ENCODE measurements at places on chromosomes 11 and 22. TPM values are rescaled to one million over a fixed set of nuclear protein-coding genes. Genes with fewer than 3 reads are reported as not detected.

The RIMBP3C gene
- total RNA-seq: not detected

- no peak for DNase-seq
- no peaks in the 10 kb centered on the region for H3K36me3 ChIP-seq
- H3K4me3 ChIP-seq: no peak overlapping the region
- no peak overlapping the region for H3K27ac ChIP-seq
- H3K4me1 ChIP-seq: no peaks in the 10 kb centered on the region
Observed at GRCh38 chr11:43866520-43866919, 14.1 kb upstream of the ALKBH3 start.

- H3K27ac ChIP-seq: no peak overlapping the region
- H3K27me3 ChIP-seq: no peaks in the 10 kb centered on the region
- no peaks in the 10 kb centered on the region for H3K4me1 ChIP-seq
- no peak for DNase-seq
Observed at GRCh38 chr11:81644239-81644840, 1089.3 kb downstream of the FAM181B start.

- no peak overlapping the region for H3K4me3 ChIP-seq
- no peaks in the 10 kb centered on the region for H3K36me3 ChIP-seq
- H3K27ac ChIP-seq: no peak overlapping the region
- no peaks in the 10 kb centered on the region for H3K4me1 ChIP-seq
Observed at GRCh38 chr11:109972939-109973338, 120.3 kb upstream of the ZC3H12C start.

GRCh38 chr22:36552289-36552688, 23.3 kb upstream of the EIF3D start:
- no peak overlapping the region for H3K4me3 ChIP-seq
- no peak for DNase-seq
- H3K27ac ChIP-seq: no peak overlapping the region

The PITPNB gene
- 47.9 TPM for total RNA-seq

The MFNG gene
- total RNA-seq: 71.2 TPM

DNA sequence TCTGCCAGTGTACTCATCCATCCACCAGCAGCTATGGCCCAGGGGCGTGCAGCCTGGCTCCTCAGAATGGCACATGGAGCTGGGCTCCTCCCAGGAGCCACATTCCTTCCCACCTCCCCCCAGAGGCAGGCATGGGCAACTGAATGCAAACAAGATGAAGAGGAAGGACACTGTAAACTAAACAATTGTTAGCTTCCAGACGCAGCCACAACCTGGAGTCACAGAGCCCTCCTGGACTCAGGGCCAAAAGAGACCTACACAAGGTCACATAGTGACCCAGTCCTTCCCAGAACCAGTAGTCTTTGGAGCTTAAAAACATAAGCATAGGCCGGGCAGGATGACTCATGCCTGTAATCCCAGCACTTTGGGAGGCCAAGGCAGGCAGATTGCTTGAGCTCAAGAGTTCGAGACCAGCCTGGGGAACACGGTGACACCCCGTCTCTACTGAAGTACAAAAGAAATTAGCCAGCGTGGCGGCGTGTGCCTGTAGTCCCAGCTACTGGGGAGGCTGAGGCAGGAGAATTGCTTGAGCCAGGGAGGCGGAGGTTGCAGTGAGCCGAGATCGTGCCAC, 30.7 kb upstream of the CLDN5 start:
- H3K27me3 ChIP-seq: no peaks in the 10 kb centered on the region
- H3K4me3 ChIP-seq: no peak overlapping the region
- no peak overlapping the region for H3K27ac ChIP-seq
- no peaks in the 10 kb centered on the region for H3K36me3 ChIP-seq
- no peak for DNase-seq
- H3K4me1 ChIP-seq: no peaks in the 10 kb centered on the region

The MS4A2 gene
- total RNA-seq: 3.2 TPM

The CEP126 gene
- total RNA-seq: 4.7 TPM

The CCDC90B gene
- 87.1 TPM for total RNA-seq

The SCO2 gene
- total RNA-seq: 3.5 TPM

The OR51B5 gene
- total RNA-seq: not detected

DNA sequence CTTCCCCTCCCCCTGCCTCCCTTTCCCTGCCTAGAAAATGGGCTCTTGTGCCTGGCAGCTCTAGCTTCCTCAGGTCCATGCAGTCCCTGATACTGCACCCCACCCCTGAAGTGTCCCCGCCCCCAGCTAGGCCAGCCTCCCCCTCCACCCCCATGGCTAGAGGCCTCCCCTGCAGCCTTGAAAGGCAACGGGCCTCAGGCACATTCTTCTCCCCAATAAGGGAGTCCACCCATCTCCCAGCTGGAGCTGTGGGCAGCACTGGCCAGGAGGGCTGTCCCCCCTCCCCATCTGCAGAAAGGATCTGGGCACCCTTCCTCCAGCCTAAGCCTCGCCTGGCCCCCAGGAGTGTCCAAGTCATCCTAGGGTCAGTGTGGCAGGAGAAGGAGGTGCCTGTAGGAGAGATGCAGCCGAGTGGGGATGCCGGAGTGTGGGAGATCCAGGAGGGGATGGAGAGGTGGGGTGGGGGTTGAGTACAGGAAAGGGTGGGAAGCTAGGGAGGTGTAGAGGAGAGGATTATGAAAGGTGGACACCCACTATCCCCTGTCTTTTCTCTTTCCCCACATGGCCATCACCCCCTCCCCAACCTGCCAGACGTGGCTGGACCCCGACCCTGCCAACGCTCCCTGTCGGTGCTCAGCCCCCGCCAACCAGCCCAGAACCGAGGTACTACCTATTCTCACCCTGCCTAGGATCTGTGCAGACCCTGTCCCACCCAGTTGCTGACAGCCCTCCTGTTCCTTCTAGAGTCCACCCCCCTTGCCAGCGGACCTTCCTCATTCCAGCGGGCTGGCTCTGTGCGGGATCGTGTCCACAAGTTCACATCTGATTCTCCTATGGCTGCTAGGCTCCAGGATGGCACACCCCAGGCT, 9.3 kb downstream of the SMTN start:
- DNase-seq: peak; percentile 77
- H3K27ac ChIP-seq: peak overlapping the region; percentile 98
- H3K27me3 ChIP-seq: no peaks in the 10 kb centered on the region
- no peaks in the 10 kb centered on the region for H3K36me3 ChIP-seq
- peaks cover 20% of the 10 kb centered on the region for H3K4me1 ChIP-seq

The KCNJ1 gene
- total RNA-seq: not detected

DNA sequence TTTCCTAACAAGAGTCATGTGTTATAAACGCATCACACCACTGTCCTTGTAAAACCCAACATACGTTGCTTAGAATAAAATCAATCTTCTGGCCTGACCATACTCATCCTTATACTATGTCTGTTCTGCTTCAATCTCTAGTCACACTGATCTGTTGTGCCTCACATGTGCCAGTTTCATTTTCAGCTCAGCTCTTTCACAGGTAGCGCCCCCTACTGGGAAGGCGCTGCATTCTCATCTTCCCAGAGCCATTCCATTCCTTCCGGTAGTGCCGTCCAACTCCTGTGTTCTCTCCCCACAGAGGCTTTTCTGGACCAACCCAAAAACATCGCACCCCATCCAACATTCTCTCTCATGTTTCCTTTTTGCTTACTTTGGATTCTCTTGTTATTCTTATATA, 22.2 kb downstream of the CASP5 start:
- H3K36me3 ChIP-seq: no peaks in the 10 kb centered on the region
- no peak overlapping the region for H3K27ac ChIP-seq
- no peaks in the 10 kb centered on the region for H3K27me3 ChIP-seq
- no peaks in the 10 kb centered on the region for H3K4me1 ChIP-seq
- H3K4me3 ChIP-seq: no peak overlapping the region

DNA sequence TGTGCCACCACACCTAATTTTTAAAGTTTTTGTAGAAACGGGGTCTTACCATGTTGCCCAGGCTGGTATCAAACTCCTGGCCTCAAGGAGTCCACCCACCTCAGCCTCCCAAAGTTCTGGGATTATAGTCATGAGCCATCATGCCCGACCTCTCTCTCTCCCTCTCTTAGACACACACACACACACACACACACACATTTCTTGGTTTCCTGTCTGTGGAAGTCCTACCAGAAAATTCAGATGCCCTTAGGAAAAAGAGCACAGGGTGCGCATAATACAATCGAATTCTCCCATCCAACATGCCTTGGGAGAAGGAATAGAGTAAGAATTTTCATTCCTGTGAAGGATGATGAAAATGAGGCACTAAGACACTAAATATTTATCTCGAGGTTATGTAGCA, 10.4 kb downstream of the MICAL3 start:
- no peak overlapping the region for H3K4me3 ChIP-seq
- H3K36me3 ChIP-seq: no peaks in the 10 kb centered on the region
- H3K27ac ChIP-seq: no peak overlapping the region
- no peaks in the 10 kb centered on the region for H3K27me3 ChIP-seq
- H3K4me1 ChIP-seq: no peaks in the 10 kb centered on the region

DNA sequence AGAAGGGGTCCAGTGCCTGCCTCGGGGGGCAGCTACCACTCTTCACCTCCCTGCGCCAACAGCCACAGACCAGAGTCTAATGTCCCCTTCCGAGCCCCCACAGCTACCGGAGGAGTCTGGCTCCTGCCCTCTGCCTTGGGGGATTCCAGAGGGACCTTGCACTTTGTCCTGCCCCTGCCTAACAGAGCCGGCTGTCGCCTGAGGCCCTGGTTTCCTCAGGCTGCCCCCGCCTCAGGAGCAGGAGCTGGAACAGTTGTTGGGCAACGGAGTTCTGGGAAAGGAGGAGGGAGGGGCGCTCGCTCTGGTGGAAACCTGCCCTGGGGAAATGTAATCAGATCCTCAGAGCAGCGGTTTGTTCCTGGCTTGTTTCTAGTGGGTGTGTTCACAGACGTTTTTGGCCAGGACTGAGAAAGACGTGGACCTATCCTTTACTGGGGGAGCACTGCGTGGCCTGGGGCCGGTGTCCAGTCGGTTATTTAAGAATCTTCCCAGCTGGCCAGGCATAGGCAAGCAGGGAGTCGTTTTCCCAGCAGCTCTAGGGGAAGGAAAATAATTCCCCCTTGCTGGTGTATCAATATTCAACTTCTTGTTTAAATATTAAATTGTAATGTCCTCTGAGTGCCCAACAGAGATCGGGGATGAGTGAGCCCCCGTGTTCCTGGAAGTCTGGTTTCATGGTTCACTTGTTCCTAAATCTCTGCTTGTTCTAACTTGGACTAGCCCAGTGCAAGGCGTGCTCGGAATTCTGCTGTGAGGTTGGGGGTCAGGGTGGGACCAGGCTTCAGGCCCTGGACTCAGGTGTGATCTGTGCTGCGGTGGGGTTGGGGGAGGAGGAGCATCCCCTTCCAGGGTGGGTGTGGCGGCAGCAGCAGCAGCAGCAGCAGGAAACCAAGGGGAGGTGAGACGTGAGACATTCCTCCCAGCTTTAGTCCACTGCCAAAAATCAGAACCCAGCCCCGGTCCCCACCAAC, 32.1 kb downstream of the A4GALT start:
- peak overlapping the region; percentile 98 for H3K27ac ChIP-seq
- H3K4me1 ChIP-seq: peaks cover 35% of the 10 kb centered on the region
- no peak overlapping the region for H3K4me3 ChIP-seq
- H3K27me3 ChIP-seq: no peaks in the 10 kb centered on the region

- no peak for DNase-seq
- no peak overlapping the region for H3K27ac ChIP-seq
- H3K4me3 ChIP-seq: no peak overlapping the region
Observed at GRCh38 chr11:81995889-81996288, 737.8 kb downstream of the FAM181B start.

The TMEM86A gene
- total RNA-seq: 1.3 TPM
